Cortex of kidney (tissue), 1 donor: ENCODE measurements at places on chromosomes 11 and 22.

GRCh38 chr11:100303897-100304296 lies 383.2 kb upstream of the ARHGAP42 start:
- no peak for DNase-seq

- DNase-seq: no peak
Observed at GRCh38 chr11:2570841-2571597, 126.2 kb downstream of the KCNQ1 start.

- DNase-seq: no peak
Observed at GRCh38 chr11:110182886-110183285, 89.7 kb downstream of the ZC3H12C start.

GRCh38 chr11:19460718-19461405 lies 220.1 kb upstream of the E2F8 start:
- no peak for DNase-seq

GRCh38 chr11:105458071-105458470 lies 151.8 kb upstream of the GRIA4 start:
- DNase-seq: no peak

- no peak for DNase-seq
Observed at GRCh38 chr11:114605370-114605769, 9.8 kb upstream of the NXPE4 start.

- DNase-seq: no peak
Observed at GRCh38 chr11:71171576-71171975, 80.8 kb downstream of the SHANK2 start.

DNA sequence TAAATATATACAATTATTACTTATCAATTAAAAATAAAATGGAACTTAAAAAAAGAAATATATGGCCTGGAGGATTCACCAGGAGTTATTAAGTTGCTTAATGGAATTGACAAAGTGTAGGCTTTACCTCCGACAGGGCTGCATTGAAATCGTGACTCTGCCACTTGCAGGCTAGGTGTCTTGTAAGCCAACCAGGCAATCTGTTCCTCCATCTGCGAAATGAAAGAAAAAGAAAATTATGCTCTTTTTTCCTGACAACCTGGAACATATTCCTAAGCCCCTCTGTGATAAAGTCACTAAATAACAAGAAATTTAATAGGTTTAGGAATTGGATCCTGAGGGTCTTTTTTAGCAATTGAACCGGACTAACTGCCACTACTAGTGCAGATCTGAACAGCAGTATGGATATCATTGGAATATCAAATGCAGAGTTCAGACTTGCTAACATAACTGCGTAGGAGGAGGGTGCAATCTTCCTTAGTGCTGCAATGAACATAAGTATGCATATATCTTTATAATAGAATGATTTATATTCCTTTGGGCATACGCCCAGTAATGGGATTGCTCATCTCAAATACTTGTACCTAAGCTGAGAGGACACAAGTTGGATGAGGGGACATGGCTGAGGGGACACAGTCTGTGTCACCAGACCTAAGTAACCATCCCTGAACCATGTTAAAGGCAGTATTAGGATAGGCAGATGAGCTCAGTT lies 42.5 kb upstream of the CEP126 start:
- DNase-seq: no peak

DNA sequence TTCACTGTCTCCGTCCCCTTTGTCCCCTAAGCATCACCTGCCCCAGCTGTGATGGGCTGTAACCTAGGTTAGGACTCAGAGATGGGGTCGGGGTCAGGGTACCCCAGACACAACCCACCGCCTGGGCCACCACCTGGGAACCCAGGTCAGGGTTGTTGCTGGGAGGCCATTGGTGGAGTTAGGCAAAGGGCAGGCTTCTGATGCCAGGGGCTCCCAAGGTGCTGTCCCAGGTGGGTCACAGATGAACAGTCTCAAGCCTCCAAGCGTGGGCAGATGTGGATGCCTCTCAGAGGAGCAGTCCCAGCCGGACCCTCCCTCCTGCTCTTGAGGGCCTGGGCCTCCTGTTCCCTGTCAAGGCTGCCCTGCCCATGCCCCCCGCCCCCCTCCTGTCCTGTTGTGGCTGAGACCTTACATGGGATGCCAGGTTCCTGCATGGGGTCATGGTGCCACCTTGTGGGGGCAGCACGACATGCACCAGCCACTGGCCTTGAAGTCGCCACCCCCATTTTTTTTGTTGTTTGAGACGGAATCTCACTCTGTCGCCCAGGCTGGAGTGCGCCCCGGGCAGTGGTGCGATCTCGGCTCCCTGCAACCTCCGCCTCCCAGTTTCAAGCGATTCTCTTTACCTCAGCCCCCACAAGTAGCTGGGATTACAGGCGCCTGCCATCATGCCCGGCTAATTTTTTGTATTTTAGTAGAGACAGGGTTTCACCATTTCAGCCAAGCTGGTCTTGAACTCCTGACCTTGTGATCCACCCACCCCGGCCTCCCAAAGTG lies 12.1 kb downstream of the GATD1 start:
- DNase-seq: no peak

GRCh38 chr11:92277871-92278270 lies 53.3 kb downstream of the FAT3 start:
- no peak for DNase-seq

GRCh38 chr11:22555881-22556280 lies 69.7 kb downstream of the FANCF start:
- DNase-seq: no peak

- no peak for DNase-seq
Observed at GRCh38 chr11:72818971-72819370, 4.8 kb downstream of the ATG16L2 start.

DNA sequence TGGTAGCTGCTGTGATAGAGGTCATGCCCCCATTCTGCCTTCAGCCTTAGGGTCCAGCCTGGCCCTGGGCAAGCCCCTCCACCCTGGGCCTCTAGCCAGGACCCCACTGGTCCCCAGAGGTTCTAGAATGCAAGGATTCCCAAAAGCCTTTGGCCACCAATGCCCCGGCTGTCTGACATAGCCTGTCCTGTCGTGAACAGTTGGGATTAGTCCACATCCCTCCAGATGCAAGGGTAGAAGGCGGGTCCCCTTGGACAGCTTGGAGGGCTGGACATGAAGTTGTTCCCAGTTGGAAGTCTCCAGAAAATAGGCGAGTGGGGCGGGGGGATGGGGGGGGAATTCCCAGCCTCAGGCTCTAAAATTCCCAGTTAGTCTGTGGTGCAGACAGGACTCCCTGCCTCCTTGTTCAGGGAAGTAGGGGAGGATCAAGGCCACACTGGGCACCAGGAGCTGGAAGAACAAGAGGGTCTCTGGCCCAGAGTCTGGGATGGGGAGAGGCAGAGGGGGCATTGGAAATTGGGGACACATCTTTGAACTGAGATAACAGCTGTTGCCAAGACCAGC lies 5.2 kb upstream of the ADORA2A start:
- DNase-seq: no peak

DNA sequence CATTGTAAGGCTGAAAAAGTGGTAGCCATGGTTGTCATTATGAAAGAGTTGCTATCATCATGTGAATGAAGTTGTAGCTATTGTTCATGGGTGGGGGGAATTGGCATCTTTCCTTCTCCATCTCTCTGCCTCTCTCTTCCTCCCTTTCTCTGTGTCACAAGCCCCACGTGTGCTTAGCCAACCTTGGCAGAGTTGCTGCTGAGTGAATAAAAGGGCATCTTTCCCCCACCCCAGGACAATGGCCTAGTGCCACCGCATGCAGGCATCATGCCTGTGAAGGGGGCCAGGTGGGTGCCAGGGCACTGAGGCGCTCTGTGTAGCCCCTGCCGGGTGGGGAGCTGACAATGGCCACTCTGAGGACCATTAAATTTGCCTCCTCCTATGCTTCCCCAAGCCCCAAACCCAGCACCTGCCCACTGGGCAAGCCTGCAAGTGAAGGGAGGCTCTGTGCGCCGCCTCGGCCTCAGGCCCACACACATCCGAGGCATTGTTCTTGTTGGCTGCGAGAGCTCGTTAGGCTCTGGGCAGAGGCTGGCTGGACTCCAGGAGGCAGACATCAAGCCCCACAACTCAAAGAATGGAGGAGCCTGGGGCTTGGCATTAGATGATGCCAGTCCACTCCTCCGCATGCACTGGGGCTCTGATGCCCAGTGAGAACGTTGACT lies 103.9 kb downstream of the SEZ6L start:
- DNase-seq: no peak

- no peak for DNase-seq
Observed at GRCh38 chr11:56849852-56850251, 101.4 kb upstream of the OR9G4 start.

GRCh38 chr11:87141980-87142514 lies 104.3 kb downstream of the TMEM135 start:
- no peak for DNase-seq

GRCh38 chr11:124608147-124608546 lies 3.1 kb upstream of the PANX3 start:
- DNase-seq: no peak

GRCh38 chr11:12667646-12668045 lies 6.6 kb upstream of the TEAD1 start:
- DNase-seq: no peak

- DNase-seq: no peak
Observed at GRCh38 chr11:94794287-94795168, 26.4 kb downstream of the AMOTL1 start.

GRCh38 chr11:70630816-70631623 lies 232.7 kb downstream of the CTTN start:
- DNase-seq: no peak

GRCh38 chr11:129945373-129945772 lies 50.0 kb upstream of the NFRKB start:
- DNase-seq: no peak

DNA sequence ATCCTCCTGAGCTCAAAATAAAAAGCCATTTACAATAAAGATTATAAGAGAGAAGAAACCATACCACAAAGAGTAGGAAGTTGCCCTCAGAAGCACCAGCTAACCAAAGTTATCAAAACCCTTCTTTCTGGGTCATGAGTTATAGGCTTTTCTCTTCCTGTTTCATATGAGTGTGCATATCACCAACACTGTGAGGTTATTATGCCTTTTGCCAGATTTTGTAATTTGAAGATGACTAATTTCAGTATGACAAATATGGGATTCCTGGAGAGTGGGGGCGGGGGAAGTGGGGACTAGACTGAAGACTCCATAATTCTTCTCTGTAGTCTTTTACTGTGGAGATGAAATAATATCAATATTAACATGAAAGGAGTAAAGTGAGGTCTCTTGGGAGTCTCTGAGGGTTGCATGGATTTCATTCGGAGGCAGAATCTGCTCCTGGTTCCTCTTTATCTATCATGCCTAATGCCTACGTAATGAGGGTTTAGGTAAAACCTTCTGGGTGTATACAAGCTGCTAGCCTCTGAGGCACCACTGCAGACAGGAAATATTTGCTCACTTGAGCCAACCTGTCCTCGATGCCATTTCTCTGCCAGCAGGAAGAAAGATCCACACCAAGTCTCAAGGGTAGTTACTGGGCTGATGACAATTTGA lies 2.1 kb downstream of the LPXN start:
- no peak for DNase-seq

DNA sequence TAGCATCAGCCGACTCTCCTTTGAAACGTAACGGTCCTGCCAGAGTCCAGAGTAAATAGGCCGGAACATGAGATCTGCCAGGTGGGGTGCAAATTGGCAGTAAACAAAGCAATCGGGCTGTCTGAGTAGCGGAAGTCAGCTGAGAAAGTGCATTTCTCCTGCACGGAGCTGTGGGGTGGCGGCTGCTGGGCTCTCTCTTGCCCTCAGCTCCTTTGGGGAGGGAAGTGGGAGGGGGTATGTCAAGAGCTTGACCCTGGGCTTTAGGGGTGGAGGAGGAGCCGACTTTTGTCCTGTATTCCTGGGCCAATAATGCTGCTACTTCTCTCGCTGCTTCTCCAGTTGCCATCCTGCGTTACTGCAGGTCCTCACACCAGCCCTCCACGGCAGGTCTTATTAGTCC lies 11.6 kb downstream of the GRIK4 start:
- no peak for DNase-seq

GRCh38 chr11:93198215-93198845 lies 539 bp upstream of the SLC36A4 start:
- no peak for DNase-seq

DNA sequence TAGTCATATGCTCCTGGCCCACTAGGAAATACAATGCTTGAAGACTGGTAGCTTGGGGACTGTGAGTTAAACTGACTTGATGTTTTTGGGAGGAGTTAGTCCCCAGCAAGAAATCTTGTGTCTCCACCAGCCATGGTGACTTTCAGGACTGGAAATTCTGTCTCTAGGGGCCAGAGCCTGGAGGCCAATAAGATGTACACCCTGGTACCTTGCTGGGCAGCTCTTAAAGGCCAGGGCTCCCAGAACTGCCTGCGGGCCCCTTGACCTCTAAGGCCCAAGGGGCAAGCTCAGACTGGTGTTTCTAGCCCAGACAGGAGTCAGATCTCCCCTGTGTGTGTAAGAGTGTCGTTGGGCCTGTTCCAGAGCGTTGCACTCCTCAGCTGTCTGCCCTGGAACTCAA lies 128.7 kb upstream of the C11orf58 start:
- DNase-seq: no peak

DNA sequence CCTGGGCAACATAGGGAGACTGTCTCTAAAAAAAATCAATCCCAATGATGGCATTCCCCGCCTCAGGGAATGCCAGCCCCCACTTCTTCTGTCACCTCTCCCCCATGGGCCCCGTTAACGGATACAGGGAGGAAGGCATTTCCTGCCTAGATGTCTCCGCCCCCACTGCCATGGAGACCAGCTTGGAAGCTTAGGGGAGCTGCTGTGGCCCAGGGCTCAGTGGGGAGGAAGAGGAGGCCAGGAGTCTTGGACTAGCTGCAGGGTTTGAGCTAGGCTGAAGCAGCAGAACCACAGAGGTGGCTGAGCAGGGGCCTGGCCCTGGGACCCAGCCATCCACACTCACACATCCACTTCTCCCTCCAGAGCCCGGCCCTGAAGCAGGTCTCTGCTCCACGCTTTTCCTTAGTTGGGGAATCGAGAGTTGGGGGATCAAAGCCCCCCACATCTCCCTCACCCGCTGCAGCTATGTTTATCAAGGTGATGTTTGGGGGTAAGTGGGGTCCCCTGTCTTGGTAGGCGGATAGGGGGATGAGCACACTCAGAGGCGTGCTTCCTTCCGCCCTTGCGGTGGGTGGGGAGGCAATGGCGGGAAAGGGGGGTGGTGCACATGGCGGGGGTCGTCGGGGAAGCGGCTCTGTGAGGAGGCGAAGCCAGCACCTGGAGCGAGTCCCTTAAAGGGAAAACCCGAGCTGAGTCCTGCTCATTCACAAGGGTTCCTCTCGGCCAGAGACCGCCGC lies at the start of gene C22orf15:
C22orf15 (plus strand) TSS at position 149 of the 737 bp plus-strand sequence; CDS start at position 466, 317 bp downstream.
- DNase-seq: no peak

DNA sequence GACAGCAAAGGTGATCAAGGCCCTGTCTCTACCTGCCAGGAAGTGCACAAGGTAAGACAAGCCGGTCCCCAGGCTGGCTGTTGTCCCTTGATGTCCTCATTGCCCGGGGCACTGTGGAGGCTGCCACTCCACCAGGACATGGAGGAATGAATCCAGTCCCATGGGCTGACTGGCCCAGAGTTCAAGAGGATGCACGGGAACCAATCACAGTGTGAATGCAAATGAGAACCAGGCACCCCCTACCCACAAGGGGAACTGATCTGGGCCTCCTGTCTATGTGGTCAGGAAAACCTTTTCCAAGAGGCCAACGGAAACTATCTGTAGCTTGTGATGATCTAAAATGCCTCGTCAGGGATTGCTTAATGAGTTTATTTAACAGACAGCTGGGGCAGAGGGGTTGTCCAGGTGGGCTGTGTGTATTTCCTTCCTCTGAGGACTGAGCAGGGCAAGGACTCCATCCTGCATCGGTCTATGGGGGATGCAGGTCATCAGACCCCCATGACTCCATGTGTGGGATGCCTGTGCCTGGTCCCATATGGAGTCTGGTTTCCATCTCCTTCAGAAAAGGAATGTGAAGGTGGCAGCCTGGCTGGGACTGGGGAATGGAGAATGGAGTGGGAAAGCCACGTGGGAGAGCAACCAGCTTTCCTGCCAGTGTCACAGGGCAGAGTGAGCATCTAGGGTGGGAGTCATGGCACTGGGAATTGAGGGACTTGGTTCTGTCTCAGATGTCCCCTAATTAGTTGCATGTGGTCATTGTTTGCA lies 60.5 kb downstream of the CD82 start:
- no peak for DNase-seq
